Fibroblast of skin of right quadriceps (primary cell): ENCODE measurements at places on chromosomes 2 and 18.

- DNase-seq = no peak
These were observed 179.4 kb upstream of the ARL4C start for GRCh38 chr2:234676109-234676782.

DNA sequence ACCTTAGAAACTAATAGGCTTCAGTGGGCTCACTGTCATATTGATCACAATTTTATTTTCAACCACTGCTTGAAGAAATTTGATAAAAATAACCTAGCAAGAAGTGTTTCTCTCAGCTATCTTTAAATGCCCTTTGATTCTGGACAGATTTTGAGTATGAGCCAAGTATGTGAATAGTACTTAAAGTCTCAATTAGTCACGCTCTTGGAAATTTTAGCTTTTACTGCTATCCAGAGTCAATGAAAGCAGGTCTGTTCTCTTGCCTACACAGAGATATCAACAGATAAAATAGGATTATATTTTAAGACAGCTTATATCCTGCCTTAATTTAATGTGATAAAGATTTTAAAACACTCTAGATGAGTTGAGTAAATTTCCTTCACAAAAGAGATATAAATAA is 337.3 kb downstream of the CBLN2 start:
- no peak for DNase-seq

- DNase-seq = peak; percentile 62
These were observed 39.0 kb downstream of the RALB start for GRCh38 chr2:120291401-120292311.

DNA sequence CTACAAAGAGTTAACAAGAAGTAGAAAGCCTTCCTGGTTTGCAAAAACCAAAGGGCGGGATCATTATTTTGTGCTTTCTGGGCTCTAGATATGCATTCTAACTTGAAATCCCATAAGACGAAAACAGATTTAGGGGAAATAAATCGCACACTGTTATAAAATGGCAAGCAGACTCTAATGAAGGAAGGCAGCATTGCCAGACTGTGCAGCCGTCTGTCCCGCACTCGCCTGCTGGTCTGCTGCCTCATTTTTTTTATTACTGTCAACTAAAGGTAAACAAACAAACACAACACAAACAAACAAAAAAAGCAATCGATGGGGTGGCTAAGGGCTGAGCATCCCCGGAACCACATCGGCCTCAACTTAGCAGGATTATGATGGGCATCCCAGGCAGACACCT is 24.4 kb downstream of the ZNF521 start:
- DNase-seq = no peak

GRCh38 chr2:14358339-14358738 is 274.2 kb upstream of the LRATD1 start:
- no peak for DNase-seq

DNA sequence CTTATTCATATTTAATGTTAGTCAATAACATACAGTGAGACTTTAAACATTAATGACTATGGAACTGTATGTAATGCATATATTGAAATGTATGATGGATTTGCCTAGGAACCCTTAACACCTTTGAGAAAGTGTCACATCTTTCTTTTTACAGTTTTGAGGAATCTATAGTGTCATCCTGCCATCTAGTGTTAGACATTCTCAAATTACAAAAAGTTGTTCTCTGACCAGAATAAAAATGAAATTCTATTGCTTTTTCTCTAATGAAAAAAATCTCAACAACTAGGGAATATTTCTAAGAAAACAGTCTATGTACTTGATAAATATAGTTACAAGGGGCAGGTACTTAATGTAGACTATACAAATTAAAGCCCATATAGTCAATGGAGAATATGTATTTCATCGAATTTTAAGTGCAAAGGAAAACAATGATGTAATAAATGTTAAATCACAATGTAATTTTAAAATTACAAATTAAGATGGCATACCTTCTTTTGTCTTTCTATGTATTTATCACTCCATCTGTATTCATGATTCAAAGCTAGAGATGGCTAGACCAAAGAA is 5.1 kb upstream of the CALCRL start:
- DNase-seq = no peak

DNA sequence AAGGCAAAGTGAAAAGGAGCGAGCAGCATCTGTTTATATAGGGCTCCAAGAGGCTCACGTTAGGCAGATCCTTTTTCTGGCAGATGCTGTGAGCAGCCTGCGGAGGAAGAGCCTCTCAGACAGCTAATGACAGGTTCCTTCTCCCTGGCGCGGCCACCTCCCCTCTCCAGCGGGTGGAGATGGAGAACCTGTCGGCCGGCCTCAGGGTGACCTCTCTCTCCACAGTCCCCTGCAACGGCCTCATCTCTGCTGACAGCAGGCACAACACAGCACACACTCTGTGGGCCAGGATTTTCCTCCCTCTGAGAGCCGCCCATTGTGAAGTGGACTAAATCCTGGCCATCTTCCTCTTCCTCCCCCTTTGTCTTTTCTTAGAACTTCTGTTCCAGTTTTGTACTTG is 119.8 kb downstream of the PRKCE start:
- DNase-seq = no peak

- DNase-seq = no peak
These were observed 68.0 kb downstream of the PXDN start for GRCh38 chr2:1676091-1676912.

- DNase-seq = peak; percentile 46
These were observed 491.0 kb downstream of the CDH2 start for GRCh38 chr18:27685807-27686412.

DNA sequence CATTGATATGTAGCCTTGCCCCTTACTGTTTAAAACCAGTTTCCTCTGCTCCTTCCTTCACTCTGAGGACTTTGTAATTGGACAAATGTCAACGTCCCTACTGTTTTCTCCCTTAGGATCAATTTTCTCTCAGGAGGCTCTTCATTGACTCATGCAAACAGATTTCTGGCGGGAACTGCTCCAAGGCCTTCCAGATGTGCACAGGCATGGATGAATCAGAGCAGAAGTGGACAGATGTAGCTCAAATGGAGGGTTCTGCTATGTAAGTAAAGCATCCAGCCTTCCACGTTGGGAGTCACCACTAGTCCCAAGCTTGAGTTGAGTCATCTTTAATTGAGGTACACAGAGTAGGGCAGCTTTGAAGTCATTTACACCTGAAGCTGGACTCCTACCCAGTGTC is 34.1 kb upstream of the ZDBF2 start:
- no peak for DNase-seq

GRCh38 chr18:24488824-24489493 is 28.5 kb downstream of the HRH4 start:
- peak; percentile 28 for DNase-seq

DNA sequence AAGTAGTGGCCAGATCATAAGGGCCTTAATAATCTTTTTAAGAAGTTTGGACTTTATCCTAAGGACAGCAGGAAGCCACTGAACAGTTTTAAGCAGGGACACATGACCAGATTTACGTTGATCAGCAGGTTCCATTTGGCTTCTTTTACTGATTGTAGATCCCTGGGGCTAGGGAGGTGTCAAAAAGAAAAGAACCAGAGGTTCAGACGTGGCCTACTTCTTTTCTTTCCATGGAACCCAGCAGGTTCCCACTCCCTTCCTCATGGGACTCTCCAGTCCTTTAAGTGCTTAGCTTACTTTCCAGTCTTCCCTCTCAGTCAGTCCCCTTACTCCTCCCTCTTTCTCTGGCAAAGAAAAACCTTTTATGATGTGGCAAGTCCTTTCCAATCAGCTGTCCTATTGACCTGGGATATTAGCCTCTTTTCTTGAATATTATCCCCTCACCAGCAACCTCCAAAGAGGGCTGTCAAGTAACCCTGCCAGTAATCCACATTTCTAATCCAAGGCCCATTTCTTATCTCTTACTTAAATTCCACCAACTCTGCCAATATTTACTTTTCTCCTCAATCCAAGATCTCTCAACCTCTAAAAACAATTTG is 33.5 kb downstream of the NHEJ1 start:
- DNase-seq = no peak

DNA sequence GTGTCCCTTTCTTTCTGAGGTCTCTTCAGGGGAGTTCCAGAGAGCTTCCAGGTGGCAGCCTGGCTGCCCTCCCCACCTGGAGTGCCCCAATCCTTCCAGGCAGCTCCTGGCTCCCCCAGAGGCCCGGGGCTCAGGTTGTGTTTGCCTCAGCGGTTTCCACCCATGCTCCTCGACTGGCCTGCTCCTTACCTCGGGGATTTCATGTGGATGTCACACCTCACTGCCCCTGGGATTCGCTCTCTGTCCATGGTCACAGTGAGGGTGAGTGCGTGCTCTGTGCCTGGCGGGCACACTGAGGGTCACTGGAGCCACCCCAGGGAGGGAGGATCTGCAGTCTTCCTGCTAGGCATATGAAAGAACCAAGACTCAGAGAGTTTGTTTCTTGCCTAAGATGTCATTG is 2.1 kb upstream of the TOGARAM2 start:
- DNase-seq = no peak

DNA sequence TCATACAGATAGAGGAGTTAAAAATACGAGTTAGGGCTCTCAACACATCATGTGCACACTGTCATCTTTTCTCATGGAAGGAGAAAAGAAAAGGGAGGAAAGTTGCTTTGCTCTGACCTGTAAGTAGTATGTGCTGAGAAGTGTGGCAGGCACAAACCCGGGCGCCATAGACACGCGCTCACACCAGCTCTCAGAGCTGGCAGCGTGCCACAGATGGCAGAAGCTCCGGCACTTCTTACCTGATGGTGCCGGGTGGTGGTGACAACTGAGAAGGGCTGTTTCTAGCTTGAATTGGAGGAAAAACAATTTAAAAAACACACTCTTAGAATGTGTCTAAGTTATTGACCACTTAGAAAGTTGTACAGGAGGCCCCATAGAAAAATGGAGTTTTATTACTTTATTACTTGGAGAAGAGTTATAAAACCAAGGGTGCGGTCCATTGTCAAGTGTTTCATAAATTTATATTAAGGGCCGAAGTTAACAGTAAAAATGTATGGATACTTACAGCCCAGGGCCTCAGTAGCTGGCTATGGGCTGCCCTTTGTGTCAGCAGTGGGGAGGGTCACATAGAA is 92.2 kb downstream of the DPP4 start:
- DNase-seq = no peak

DNA sequence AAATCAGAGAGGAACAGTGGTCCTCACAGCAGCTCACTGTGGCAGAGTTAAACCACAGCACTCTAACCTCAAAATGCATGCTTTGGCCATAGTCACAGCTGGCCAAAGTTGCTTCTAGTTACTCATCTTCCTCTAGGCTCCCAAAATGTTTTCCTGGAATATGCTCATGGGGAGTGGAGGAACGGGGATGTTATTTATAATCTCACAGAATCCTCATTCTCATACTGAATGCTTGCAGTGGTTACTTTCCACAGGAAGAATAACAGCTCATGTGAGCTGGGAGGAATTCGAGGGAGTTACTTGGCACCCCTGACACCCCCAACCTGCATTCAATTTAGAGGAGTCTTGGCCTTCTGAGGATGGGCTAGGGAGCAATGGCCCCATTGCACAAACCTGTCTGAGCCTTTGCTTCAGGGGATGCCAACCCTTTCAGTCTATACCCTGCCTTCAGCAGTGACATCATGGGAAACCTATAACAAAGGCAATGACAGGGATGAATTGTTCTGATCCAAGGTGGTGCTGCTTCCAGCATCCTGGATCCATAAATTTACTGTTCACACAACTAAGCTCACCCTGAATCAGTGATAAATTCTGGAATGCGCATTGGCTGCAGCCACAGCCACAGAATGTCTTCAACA is 22.4 kb upstream of the CCBE1 start:
- DNase-seq = peak; percentile 91
